ENCODE measurements at places on chromosomes 4 and X.

- DNase-seq: no peak
These were observed 2.7 kb upstream of the MXD4 start for GRCh38 chr4:2264481-2265041.

- DNase-seq: no peak
These were observed 20.5 kb downstream of the RWDD4 start for GRCh38 chr4:183638436-183638835.

- no peak for DNase-seq
These were observed 172.3 kb downstream of the SHROOM3 start for GRCh38 chr4:76607266-76607799.

DNA sequence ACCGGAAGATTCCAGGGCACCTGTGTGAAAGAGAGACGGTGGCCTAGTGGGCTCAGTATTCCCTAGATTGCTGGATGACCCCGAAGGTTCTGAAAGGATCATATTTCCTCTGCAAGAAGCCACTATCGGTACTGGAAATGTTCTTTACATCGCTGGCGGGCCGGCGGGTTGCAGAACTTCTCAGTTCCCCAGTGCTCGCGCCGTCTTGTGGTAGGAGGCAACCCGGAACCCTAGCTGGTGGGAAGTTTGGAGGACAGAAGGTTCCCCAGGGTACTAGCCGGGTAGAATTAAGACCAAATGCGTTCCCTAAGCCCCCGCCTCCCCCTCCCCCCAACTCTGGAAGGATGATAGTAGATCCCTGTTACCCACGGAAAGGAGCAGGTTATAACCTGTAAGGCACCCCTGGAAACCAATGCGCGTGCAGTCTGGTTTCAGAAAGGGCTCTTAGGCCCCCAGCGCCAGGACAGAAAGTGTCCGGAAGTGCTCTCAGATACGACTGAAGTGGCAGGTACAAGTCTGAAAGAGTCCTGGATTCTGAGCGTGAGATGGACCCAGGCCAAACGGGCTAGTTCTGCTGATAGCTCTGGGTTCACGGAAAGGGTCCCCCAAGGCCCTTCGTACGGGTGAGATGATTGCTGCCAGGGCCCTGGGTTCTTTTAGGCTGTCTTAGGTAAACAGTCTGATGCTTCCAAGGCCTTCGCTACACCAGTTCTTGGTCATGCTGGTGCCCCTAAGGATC lies 61.7 kb upstream of the DCAF8L1 start:
- DNase-seq: no peak

- no peak for DNase-seq
These were observed 1342.9 kb downstream of the ADGRL3 start for GRCh38 chr4:62543002-62543401.

All from activated T-helper 9 cell treated with anti-CD3 and anti-CD28 coated beads, Interleukin-2, amount 50 U/mL, for 16 hours (primary cell).